Kidney (tissue), 22 donors: ENCODE measurements at places on chromosomes 4 and X. TPM values are rescaled to one million over a fixed set of nuclear protein-coding genes. Genes with fewer than 3 reads are reported as not detected.

DNA sequence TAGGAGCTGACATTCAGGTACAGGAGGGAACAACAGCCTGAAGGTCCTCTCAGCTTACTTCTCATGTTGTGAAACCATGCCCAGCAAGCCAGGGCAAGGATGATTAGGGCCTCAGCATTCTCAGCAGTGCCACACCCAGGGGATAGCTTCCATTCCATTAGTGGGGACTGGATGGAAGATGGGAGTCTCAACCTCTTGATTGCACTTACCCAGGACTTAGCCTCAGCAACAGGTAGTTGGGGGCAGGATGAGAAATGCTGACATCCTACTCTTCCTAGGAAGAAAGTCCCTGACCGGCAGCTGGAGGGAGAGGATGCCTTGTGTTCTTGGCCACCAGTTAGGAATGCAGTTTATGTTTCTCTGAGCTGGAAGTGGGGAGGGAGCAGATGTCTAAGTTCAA lies 8.8 kb upstream of the BEX3 start:
- no peak for DNase-seq
- H3K4me1 ChIP-seq, result no peaks in the 10 kb centered on the region
- no peak overlapping the region for H3K27ac ChIP-seq
- no peak overlapping the region for H3K4me3 ChIP-seq
- peaks cover 2% of the 10 kb centered on the region for H3K27me3 ChIP-seq

DNA sequence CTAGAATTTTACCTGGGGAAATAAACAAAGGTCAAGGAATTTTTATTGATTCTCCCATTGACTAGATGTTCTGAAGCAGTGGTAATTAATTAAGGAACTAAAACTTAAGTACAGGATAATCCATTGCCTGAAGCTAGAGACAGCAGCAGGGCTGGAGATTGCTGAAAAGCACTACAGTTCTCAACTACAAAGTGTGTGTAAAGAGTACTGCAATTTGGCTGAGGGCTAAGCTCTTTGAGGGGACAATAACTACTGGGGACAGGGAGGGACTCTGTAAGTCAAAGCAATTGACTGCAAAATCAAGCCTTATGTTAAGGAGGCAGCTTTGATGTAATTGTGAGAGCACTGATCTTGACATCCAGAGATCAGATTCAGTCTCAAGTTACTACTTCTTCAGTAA lies 260.4 kb downstream of the GALNTL6 start:
- H3K4me3 ChIP-seq, result no peak overlapping the region
- no peaks in the 10 kb centered on the region for H3K36me3 ChIP-seq
- no peaks in the 10 kb centered on the region for H3K4me1 ChIP-seq
- DNase-seq, result no peak

DNA sequence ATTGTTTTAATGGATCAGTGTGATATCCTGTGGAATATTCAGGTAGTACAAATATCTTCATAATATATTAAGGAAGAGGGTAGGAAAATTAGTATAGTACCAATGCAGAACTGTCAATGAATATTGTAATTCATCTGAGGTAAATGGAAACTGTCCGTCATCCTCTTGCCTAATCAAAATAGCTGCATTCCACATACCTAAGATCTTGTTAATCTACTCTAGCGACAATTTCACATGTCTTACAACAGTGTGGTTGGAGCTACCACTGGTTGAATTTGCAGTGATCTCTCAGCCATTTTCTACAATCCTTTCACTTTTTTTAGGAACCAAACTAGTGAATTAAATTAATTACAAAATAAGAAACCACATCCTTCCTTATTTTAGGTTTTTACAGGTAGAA lies 117.5 kb downstream of the PCDH18 start:
- H3K4me1 ChIP-seq, result no peaks in the 10 kb centered on the region
- H3K36me3 ChIP-seq, result no peaks in the 10 kb centered on the region
- no peaks in the 10 kb centered on the region for H3K27me3 ChIP-seq
- H3K27ac ChIP-seq, result no peak overlapping the region

DNA sequence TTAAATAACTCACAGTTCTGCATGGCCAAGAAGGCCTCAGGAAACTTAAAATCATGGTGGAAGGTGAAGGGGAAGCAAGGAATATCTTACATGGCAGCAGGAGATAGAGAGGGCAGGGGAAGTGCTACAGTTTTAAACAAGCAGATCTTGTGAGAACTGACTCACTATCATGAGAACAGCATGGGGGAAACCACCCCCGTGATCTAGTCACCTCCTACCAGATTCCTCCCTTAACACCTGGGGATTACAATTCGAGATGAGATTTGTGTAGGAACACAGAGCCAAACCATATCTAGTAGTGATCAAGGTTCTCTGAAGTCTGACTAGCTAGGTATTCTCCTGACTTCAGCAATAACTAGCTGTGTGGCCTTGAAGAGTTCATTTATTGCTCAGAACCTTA lies 56.0 kb downstream of the BANK1 start:
- no peak for DNase-seq
- H3K36me3 ChIP-seq, result no peaks in the 10 kb centered on the region
- no peak overlapping the region for H3K4me3 ChIP-seq
- H3K27ac ChIP-seq, result no peak overlapping the region
- H3K27me3 ChIP-seq, result no peaks in the 10 kb centered on the region

GRCh38 chrX:18698737-18699650 lies 8.5 kb upstream of the PPEF1 start:
- no peak overlapping the region for H3K27ac ChIP-seq
- no peaks in the 10 kb centered on the region for H3K36me3 ChIP-seq
- H3K27me3 ChIP-seq, result no peaks in the 10 kb centered on the region
- H3K4me1 ChIP-seq, result no peaks in the 10 kb centered on the region
- no peak overlapping the region for H3K4me3 ChIP-seq

DNA sequence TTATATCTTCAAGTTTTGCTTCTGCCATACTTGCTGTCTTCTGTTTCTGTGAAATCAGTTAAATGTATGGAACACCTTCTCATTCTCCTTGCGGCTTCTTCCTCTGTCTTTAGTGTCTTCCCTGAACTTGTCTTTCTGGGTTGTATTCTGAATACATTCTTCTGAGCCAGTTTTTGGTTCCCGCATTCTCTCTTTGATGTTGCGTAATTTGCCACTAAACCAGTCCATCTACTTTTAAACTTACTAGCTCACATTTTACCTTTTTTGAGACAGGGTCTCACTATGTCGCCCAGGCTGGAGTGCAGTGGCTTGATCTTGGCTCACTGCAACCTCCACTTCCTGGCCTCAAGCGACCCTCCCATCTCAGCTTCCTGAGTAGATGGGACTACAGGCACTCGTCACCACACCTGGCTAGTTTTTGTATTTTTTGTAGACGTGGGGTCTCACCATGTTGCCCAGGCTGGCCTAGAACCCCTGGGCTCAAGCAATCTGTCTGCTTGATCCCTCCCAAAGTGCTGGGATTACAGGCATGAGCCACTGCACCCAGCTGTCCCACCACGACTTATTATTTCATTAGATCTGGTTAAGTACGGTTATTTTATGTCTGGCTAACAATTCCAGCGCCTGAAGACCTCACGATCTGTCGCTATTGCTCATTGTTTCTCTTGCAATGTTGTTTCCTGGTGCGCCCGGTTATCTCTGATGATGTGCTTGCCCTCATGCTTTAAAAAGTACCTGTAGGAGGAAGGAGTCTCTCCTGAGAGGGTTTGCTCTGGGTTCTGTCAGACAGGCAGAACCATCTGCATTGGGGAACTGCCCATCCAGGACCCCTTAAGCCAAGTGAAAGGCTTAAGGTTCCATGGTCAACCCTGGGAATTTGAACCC lies 9.8 kb upstream of the FAM3A start:
- DNase-seq, result no peak
- H3K4me3 ChIP-seq, result no peak overlapping the region
- no peaks in the 10 kb centered on the region for H3K27me3 ChIP-seq
- H3K36me3 ChIP-seq, result no peaks in the 10 kb centered on the region
- H3K4me1 ChIP-seq, result no peaks in the 10 kb centered on the region
- H3K27ac ChIP-seq, result no peak overlapping the region

DNA sequence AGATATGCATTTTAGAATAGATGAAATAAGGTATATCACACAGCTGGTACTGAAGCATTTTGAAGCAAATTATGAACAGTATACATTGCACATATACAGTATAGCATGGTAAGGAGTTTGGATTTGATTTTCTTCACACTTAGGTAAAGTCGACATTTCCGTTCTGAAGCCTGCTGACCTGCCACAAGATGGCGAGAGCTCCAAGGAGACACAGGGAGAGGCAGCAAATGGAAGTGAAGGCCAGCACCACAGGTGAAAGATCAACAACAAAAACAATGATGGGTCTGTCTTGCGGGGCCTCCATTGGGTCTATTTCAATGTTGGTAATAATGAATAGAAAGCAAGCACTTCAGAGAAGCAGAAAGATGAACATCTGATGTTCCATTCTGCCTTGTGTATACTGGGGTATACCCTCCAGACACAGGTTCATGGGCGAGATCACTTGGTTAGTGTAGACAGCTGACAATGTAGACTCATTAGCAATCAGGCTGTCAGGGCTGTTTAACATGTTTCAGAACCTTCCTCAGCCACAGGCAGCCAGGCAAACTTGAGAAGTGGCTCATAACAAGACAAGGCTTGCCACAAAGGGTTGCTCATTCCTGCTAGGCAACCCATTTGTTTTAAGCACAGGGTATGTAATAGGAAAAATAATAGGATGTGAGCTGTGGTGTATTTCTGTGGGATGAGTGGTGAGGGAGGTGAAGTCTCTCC lies 21.4 kb upstream of the NOX1 start:
- DNase-seq, result no peak
- H3K27me3 ChIP-seq, result peaks cover 2% of the 10 kb centered on the region
- H3K27ac ChIP-seq, result no peak overlapping the region
- H3K36me3 ChIP-seq, result no peaks in the 10 kb centered on the region

GRCh38 chr4:117817301-117817700 lies 217.0 kb upstream of the NDST3 start:
- H3K4me1 ChIP-seq, result no peaks in the 10 kb centered on the region
- no peaks in the 10 kb centered on the region for H3K36me3 ChIP-seq
- H3K27ac ChIP-seq, result no peak overlapping the region
- no peak for DNase-seq
- no peaks in the 10 kb centered on the region for H3K27me3 ChIP-seq
- no peak overlapping the region for H3K4me3 ChIP-seq

DNA sequence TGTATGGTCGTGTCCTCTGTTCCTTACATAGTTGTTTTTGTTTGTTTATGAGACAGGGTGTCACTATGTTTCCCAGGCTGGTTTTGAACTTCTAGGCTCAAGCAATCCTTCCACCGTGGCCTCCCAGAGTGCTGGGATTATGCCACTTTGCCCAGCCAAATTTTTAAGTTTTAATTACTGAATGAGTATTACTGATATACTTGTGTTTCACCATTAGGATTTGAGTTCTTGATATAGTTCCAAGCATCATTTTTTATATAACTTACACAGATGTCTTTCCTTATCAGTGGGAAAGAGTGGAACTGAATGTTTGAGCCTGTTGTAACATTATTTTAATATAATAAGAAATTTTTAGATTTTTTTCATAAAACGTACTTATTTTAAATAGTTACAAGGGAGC lies 20.4 kb downstream of the TMEM165 start:
- H3K36me3 ChIP-seq, result peaks cover 14% of the 10 kb centered on the region
- no peak for DNase-seq
- H3K27me3 ChIP-seq, result no peaks in the 10 kb centered on the region
- H3K4me1 ChIP-seq, result no peaks in the 10 kb centered on the region

GRCh38 chr4:130395871-130396270 lies 1299.9 kb downstream of the C4orf33 start:
- no peak overlapping the region for H3K4me3 ChIP-seq
- no peak for DNase-seq
- H3K36me3 ChIP-seq, result no peaks in the 10 kb centered on the region
- no peaks in the 10 kb centered on the region for H3K27me3 ChIP-seq

GRCh38 chrX:10619425-10620046 lies 849 bp downstream of the MID1 start:
- H3K27me3 ChIP-seq, result no peaks in the 10 kb centered on the region
- peak overlapping the region; percentile 79 for H3K4me3 ChIP-seq
- no peaks in the 10 kb centered on the region for H3K36me3 ChIP-seq
- H3K27ac ChIP-seq, result peak overlapping the region; percentile 67

GRCh38 chrX:150005027-150005426 lies 66.7 kb upstream of the EOLA2 start:
- no peak overlapping the region for H3K27ac ChIP-seq
- H3K36me3 ChIP-seq, result no peaks in the 10 kb centered on the region
- no peak overlapping the region for H3K4me3 ChIP-seq
- no peaks in the 10 kb centered on the region for H3K27me3 ChIP-seq

DNA sequence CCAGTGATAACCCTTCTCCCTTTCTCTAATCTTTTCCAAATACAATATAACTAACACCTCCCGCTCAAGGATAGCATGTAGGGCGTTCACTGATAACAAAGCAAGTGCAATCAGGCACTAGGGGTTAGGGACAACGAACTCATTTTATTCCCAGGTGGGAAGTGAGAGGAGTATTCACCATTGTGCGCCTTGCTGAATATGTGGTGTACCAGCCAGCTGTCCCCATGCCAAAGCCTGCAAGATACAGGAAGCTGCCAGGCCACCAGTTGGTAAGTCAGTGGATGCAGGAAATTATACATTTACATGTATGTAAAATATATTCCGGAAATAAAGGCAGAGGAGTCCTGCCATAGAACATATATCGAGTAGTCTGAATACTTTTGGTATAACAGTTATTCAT lies 6.3 kb upstream of the HPRT1 start:
- H3K27me3 ChIP-seq, result no peaks in the 10 kb centered on the region
- no peak for DNase-seq
- no peaks in the 10 kb centered on the region for H3K36me3 ChIP-seq
- no peaks in the 10 kb centered on the region for H3K4me1 ChIP-seq
- H3K27ac ChIP-seq, result no peak overlapping the region

DNA sequence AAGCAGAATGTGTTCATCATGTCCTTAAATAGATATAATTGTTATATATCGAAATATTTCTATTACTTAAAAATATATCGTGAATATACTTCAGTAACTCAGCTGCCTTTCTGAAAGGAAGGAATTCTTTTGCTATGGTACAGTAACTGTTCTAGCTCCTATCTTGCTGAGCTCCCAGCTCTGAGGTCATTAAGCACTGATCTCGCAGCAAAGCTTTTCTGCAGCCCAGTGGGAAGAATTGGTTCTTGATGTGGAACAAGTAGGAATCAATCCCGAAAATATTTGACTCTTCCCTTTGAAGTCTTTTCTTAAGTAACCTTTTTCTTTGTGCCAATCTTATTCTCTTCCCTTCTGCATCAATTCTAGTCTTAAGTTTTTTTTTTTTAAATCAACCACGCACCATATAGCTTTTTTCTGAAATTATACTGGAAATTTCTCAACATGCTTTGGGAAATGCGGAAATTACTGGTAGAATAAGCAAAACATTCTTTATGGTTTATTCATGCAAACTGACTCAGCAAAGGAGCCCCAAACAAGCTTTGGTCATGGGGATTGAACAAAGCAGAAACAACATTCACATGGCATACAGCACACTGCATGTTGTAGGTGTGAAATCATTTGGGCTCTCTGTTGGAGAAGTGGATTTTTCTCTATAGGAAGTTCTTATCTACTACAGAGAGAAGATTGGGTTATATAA lies 428.9 kb upstream of the GNPDA2 start:
- no peak overlapping the region for H3K27ac ChIP-seq
- no peaks in the 10 kb centered on the region for H3K27me3 ChIP-seq

- no peak overlapping the region for H3K4me3 ChIP-seq
- no peak for DNase-seq
- H3K36me3 ChIP-seq, result no peaks in the 10 kb centered on the region
- no peak overlapping the region for H3K27ac ChIP-seq
These were observed 254.2 kb downstream of the DHX15 start for GRCh38 chr4:24330172-24330571.

The SSX7 gene
- not detected for total RNA-seq

The DCAF12L2 gene
- 0.41 TPM for total RNA-seq

The PRAF2 gene
- 24.0 TPM for total RNA-seq

The RHOXF2B gene
- total RNA-seq, result not detected

The FOXR2 gene
- total RNA-seq, result not detected

The MGARP gene
- total RNA-seq, result 0.25 TPM

The MXRA5 gene
- 12.2 TPM for total RNA-seq

The FGFR3 gene
- total RNA-seq, result 25.5 TPM

The AR gene
- total RNA-seq, result 13.6 TPM
